DMS79 (cell line): ENCODE measurements at places on chromosomes 4 and X.

- DNase-seq = no peak
Measured at GRCh38 chrX:139211568-139212182, 318.9 kb upstream of the F9 start.

DNA sequence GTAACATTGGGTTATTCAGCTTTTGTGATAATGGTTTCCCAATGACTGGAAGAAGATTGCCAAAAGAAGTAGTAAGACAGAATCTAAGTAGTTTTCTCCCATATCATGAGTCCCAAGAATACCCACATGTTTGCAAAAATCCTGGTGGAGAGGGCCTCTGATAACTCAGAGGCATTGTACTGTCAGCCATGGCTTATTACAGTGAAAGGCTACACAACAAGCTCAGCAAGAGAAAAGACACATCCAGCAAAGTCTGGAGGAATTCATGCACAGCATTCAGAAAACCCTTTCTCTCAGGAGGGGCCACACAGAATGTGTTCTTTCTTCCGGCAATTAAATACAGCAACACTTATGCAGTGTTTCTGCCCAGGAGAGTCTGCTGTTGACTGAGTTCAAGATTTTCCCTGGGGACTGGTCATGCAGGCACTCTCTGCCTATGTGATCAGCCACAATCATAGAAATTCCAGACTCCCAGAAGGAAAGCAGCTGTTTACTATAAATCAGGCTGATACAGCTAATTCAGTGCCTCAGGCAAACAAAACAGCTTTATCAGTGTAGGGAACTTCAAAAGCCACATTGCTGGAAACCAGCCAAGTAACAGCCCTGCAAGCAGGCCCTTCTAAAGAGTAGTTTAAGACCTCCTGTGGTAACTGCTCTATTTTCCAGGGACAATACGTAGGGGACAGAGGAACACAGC, 937.1 kb downstream of the CCSER1 start:
- peak; percentile 98 for DNase-seq

- no peak for DNase-seq
Measured at GRCh38 chr4:133638751-133639150, 489.7 kb downstream of the PCDH10 start.

DNA sequence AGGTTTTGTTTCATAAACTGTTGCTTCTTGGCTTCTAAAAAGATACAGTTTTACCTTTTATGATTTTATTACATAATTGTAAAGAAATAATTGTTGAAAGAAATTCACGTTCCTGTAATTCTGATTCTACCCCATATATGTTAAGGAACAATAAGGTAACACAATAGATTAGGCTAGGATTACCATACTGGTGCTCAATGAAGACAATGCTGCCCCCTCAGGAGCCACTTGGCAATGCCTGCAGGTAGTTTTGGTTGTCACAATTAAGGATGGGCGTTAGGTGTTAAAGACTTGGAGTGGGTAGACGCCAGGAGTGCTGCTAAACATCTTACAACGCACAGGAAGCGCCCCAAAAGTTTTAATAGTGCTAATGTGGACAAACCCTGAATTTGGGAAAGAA, 133.2 kb downstream of the NLGN4X start:
- no peak for DNase-seq

DNA sequence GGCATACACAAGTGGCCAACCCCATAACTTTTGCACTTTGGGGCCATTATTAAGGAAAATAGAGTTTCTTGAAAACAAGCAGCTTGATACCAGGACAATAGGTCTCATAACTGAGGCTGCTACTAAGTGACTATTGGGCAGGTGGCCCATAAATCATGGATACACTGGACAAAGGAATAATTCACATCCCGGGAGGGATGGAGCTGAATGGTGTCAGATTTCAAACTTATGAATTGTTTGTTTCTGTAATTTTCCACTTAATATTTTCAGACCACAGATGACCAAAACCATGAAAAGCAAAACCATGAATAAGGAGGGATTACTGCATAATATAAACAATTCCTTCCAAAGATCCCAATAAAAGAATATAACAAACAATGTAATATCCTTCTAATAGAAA, 114.4 kb downstream of the WDFY3 start:
- peak; percentile 65 for DNase-seq
